ENCODE measurements at places on chromosomes 4 and X.

GRCh38 chrX:16722481-16722880 is 3.1 kb downstream of the SYAP1 start:
- DNase-seq = no peak

- DNase-seq = no peak
Measured at GRCh38 chr4:160864253-160864652, 1299.5 kb downstream of the FSTL5 start.

- no peak for DNase-seq
Measured at GRCh38 chrX:133852401-133852800, 133.0 kb downstream of the GPC3 start.

DNA sequence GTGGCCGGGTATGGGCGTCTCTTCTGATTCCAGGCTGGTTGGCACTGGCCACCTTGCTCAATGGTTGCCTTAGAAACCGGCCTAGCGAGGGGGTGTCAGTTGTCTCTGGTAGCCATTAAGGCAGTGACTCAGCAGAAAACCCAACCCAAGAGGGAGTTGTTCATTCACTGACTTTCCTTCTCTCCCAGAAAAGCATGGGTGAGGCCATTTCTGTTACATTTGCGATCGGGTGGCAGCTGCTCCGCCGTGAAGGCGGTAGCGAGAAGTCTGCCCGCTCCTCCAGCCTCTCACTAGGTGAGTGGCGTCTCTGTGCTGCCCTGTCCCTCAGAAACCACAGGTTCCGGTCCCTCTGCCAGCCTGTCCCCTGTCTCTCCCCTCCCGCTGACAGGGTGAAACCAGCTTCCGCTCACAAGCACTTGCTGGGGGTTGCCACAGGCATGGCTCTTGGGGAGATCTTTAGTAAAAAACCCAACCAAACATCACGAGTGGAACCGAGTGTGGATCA is 17.4 kb downstream of the IRAK1 start:
- DNase-seq = no peak

DNA sequence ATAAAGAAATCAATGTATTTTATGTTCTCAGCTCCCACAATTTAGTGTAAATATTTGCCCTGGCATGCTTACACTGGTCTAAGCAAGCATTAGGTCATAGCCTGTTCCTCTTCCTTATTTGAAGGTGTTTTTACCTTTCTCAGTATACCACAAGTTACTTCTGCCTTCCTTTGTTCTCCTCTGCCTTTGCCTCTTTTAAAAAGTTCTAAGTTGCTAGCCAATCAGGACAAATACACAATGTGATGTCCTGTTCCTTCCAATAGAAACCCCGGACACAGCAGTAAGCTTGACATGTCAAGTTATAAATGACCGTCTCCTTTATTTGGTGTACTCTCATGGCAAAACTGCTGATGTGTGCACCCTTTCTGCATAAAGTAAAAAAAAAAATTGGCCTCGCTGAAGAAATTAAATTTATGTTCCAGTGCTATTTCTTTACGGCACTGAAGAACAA is 49.4 kb downstream of the UGT2B10 start:
- DNase-seq = no peak

- no peak for DNase-seq
Measured at GRCh38 chrX:107626916-107627315, 1.4 kb upstream of the PRPS1 start.

DNA sequence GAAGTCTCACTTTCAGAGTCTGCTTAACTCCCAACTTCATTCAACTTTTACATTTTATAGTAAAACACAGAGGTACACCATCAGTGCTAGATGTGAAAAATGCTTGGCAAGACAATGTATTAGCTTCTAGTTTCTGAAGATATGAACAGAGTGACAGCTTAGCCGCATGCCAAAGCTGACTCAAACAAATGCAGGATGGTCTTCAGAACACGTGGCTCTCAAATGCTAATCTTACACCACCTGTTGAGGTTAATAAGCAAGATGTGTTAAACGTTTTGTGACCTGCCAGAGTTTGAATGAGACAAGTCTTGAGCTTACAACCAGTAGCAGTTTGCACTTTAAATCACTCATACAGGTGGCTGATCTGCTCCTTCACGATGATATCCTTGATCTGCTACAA is 18.9 kb upstream of the GPM6B start:
- no peak for DNase-seq

DNA sequence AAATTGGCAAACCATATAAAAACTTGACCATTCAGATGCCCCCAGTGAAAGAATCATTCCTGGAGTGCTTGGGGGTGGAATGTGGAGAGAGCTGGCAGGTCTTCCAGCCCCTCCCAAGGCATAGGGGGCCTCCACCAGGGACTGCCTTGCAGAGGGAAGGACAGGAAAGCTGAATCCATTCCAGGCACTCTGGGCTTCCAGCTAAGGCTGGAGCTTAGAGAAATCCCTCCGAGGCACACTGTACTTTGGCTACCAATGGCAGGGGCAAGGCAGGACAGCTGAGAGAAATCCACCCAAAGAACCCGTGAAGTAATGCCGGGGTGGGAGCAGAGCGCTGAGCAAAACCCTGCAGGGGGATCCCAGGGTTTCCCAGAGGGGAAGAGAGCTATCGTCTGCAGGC is 4.0 kb downstream of the CENPU start:
- no peak for DNase-seq

- peak; percentile 99 for DNase-seq
Measured at GRCh38 chr4:15893962-15894361, 44.6 kb downstream of the FGFBP1 start.

GRCh38 chr4:83174844-83175414 is 60.4 kb upstream of the PLAC8 start:
- no peak for DNase-seq

DNA sequence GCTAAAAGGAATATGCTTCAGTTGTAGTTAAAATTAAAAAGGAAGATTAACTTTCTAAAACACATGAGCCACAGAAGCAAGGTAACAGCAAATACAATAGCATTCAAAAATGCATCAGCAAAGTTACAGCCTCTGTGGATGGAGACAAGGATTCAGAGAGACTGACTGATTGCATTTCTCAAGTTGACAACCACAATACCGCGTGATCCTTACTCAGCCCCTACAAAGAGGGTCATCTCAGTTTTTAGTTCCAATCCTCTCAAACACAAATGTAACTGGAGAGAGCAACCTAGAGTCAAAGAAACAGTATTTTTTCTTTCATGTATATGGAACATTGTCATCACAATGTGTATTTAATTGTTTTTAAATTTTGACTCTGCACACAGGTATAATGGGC is 14.2 kb upstream of the C1QTNF7 start:
- DNase-seq = no peak

GRCh38 chr4:55758570-55758969 is 61.0 kb upstream of the EXOC1L start:
- no peak for DNase-seq

- no peak for DNase-seq
Measured at GRCh38 chr4:78267790-78268189, 210.7 kb downstream of the FRAS1 start.

DNA sequence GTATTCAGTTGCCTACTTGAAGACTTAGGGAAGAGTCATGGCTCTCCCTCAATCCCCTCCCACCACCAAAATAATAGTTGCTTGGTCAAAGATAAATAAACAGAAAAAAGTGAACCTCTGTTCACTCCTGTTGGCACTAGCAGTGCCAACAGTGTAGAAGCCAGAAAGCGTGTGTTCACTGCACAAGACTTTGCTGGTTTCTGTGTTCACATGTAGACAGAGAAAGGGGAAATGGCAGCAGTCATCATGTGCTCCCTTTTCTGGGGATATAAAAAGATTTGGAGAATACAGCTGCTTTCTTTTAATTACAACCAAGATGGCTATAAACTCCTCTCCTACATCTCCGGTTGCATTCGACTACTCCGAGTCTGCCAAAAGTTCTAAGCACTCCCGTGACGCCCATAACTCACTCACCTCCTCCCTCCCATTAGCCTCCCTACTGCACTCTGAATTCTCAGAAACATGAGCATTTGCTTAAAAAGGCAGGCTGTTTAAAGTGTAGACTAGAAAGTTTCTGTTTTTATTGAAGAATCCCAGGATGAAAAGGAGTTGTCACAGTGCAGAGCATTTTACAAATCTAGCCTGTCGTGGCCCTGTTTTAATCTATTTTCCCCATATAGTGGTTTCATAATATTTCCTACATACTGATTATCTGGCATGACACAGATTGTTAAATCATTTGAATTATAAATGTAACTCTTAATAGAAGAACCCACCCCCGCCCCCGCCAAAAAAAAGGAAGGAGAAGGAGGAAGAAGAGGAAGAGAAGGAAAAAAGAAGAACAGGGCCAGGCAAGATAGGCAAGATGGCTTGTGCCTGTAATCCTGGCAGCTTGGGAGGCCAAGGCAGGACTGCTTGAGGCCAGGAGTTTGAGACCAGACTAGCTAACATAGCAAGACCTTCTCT is 16.7 kb downstream of the LGI2 start:
- DNase-seq = no peak

GRCh38 chrX:10142041-10142599 is 14.7 kb upstream of the CLCN4 start:
- no peak for DNase-seq

- DNase-seq = peak; percentile 57
Measured at GRCh38 chrX:39427906-39428305, 626.6 kb downstream of the MID1IP1 start.

GRCh38 chr4:59094505-59094904 is 1984.3 kb upstream of the IGFBP7 start:
- no peak for DNase-seq

GRCh38 chr4:67576538-67576937 is 18.0 kb downstream of the STAP1 start:
- DNase-seq = no peak

Data from mammary epithelial cell (primary cell).